ENCODE measurements at places on chromosomes 1 and 21.
A peak's percentile ranks its signal among the peaks of the same experiment; 100 is the strongest.

DNA sequence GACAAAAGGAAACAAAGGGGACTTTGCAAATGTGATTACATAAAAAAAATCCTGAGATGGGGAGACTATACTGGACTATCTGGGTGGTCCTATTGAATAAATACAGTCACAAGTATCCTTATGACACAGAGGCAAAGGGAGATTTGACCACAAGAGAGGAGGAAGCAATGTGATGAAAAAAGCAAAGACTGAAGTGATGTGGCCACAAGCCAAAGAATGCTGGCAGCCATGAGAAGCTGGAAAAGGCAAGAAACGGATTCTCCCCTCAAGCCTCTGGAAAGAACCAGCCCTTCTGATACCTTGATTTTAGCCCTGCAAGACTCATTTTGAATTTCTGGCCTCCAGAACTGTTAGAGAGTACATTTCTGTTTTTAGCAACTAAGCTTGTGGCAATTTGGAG, 36.4 kb downstream of the OLFML2B start:
- H3K4me1 ChIP-seq: no peaks in the 10 kb centered on the region
- H3K36me3 ChIP-seq: no peaks in the 10 kb centered on the region
- no peaks in the 10 kb centered on the region for H3K27me3 ChIP-seq

DNA sequence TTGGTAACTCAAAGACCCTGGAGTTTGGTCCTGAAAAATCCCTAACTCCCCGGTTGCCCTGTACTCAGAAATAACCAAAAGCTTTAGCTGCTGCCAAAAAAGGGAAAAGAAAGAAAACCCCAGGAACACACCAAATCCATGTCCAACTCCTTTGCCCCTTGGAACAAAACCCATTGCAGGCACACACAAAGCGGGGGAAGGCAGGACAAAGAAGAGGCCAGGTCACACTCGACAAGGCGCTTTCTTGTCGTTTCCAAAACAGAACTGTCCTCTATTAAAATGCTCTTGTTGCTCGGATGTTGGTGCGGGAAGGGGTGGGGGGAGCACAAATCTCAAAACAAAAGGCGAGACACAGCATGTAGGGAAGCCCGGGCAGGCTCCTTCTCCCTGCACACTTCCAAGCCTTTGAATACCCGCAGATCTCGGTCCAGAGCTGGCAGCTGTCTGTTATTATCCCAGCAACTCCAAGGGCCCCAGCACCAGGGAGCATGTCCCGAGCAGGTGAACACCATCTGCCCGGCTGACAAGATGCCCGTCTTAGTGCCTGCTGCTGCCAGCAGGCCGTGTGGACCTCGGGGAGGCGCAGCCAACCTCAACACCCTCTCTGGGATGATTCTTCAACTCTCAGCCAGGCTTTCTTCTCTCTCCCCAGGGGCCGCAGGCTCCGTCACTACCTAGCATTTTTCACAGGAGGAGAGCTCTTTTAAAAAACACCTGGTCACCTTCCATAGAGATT, 96.4 kb downstream of the SSBP3 start:
- no peaks in the 10 kb centered on the region for H3K4me1 ChIP-seq
- peak overlapping the region; percentile 19 for H3K27ac ChIP-seq
- DNase-seq: no peak
- no peaks in the 10 kb centered on the region for H3K36me3 ChIP-seq

- no peak overlapping the region for H3K4me3 ChIP-seq
- H3K36me3 ChIP-seq: no peaks in the 10 kb centered on the region
- DNase-seq: no peak
These were observed 507.9 kb downstream of the PLA2G4A start for GRCh38 chr1:187336441-187337168.

GRCh38 chr1:74771913-74772515, 39.1 kb downstream of the TYW3 start:
- no peak overlapping the region for H3K27ac ChIP-seq
- H3K4me3 ChIP-seq: no peak overlapping the region
- H3K4me1 ChIP-seq: no peaks in the 10 kb centered on the region
- no peak for DNase-seq

DNA sequence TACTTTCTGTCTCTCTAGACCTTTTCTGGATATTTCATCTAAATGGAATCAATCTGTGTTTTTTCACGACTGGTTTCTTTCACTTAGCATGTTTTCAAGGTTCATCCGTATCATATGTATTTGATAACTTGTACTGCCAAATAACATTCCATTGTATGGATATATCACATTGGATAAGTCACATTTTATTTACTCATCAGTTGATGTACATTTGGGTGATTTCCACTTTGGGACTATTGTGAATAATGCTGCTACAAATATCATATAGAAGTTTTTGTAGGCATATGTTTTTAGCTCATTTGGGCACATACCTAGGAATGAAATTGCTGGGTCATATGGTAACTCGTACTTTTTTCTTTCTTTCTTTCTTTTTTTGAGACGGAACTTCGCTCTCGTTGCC, 6.7 kb downstream of the HMGN2 start:
- H3K27ac ChIP-seq: no peak overlapping the region
- no peaks in the 10 kb centered on the region for H3K27me3 ChIP-seq
- peaks cover 8% of the 10 kb centered on the region for H3K4me1 ChIP-seq
